NCI-H1930 (cell line): ENCODE measurements at places on chromosomes 6 and 20.
A peak's percentile ranks its signal among the peaks of the same experiment; 100 is the strongest.

DNA sequence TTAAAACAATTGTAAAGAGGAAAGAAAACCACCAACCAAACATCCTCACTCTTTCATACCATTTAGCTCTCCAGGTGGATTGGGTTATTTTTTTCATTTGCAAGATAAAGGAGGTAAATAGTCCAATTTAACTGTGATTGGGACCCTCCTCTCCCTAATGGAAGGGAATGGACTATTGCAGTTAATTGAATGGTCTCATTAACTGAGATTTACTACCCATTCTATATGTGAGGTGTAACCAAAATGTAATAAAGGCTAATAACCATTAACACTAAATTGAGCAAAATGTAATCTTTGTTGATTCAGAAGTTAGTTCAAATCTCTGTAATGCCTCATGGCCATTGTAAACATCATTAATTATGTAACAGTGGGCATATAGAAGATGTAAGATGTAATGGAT is 105.0 kb downstream of the KLHL32 start:
- peak; percentile 59 for DNase-seq

DNA sequence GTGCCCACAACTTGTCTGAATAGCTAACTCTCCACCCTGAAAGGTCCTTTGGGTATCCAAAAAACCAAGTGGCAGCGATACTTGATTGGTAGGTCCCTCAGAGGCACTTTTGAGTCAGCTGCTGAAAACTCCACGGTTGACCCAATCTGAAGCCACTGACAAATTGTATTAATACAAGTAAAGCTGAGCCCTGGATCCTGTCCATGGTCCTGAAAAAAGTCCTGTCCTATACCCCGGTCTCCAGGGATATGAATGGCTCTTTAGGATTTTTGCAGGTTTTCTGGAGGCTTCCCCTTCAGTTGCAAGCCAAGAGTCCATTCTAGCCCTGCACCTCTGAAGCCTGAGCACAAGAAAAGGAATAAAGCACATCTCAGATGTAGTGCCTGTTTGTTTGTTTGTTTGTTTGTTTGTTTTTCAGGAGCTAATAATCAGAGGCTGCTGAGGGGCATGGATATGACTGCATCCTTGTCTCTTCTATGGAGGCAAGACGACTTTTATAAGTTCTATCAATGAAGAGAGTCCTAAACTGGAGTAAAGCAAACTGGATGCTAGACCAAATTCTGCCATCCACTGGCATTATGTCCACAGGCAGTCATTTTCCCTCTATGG is 1.7 kb upstream of the SLC12A5 start:
- no peak for DNase-seq

GRCh38 chr6:157163434-157164159 is 159.7 kb downstream of the TMEM242 start:
- DNase-seq: no peak

GRCh38 chr6:141307309-141307998 is 825.3 kb upstream of the GJE1 start:
- DNase-seq: no peak

GRCh38 chr20:41443691-41444090 is 77.1 kb upstream of the EMILIN3 start:
- no peak for DNase-seq

DNA sequence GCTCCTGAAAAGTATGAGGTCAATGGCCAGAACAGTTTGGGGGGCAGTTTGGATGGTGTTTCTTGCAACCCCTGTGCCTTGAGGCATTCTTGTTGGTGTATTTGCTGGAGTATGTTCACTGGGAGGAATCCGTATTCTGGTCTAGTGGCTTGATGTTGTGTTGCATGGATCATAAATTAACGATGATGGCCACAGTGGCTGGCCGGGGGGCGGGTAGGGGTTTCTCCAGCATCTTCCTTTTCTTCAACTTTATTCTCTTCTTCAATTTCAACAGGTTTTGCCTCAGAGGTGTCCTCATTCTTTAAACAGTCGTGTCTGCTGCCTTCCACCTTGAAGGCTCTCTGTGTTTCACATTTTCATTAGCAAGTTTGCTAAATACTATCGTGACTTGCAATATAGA is 43.0 kb upstream of the THBS2 start:
- DNase-seq: no peak

- DNase-seq: no peak
Measured at GRCh38 chr6:125169058-125169457, 15.5 kb downstream of the TPD52L1 start.

GRCh38 chr20:53917145-53918019 is 153.0 kb downstream of the BCAS1 start:
- DNase-seq: no peak

DNA sequence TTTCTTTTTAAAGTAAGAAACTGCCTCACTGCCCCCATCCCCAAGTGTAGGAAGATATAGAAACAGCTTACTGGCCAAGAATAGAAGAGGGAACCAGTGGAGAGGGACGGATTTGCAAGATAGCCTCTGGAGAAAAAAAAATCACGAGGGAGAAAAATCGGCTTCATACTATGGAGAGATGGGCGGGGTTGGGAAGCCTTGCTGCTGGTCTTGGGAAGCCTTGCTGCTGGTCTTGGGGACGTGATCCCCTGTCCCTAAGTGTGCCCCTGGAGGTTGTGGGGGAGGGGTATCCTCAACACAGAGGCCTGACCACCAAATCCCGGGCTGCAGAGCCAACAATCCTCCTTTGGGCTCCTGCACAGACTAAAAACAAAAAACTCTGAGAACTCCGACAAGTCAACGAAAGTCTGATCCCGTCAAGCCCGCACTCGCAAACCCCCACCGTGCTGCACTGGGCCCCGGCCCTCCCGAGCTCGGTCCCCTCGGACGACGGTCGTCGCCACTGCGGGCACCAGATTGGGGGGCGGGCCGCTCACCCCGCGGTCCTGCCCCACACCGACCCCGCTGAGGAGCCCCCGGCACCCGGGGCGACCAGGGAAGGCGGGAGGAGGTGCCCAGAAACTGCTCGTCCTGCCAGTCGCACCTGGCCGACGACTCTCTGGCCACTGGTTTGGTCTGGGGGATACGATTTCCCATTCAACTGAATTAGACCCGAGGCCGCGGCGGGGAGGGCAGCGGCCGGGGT is 750 bp downstream of the MAP7 start:
- DNase-seq: no peak

DNA sequence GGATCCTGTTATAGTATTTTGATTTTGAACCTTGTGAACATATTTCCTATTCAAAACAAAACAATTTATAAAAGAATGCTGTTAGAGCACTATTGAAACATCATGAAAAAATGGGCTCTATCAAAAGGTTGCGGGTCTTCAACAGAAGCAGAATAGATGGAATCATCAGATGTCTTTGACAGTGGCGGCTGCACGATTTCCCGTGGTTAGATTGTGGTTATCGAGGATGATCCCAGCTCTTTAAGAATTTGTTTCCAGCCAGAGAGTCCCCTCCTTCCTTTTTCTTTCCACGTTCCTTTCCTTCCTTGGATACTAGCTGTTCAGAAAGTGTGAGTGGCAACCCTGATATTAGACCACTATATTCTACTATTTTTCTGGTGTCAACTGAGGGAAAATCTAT is 163.4 kb downstream of the FARS2 start:
- no peak for DNase-seq

DNA sequence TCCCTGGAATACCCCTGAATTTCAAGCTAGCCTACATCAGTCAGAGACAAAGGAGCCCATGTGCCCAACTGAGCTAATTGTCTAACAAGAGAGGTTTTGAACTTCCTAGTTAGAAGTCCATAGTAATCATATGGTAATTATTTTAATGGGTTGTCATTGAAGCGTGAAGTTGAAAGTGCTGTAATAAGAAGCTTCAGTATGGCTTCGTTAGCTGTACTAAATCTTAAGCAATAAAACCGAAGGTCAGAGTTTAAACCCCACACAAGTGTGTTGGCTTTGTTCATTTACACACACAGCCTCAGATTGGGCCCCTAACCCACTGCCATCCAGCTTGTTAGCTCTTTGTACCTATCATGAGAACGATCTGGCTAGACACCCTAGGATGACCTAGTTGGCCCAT is 195.6 kb upstream of the RIN2 start:
- DNase-seq: no peak

DNA sequence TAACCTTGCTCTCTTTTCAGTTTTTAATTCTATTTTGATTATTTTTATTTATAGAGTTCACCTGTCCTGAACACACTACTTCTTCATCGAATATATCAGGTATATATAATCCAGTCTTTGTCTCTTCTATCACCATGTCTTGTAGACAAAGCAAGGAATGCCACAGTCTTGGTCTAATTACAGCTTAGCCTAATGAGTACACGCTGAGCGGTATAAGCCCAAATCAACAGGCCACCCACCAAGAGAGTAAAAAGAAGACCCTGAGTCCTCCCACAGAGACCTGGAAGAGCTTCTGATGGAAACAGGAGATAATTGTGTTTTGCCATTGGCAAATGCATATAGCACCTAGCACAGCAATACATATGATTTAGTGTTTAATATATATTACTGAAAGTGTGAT is 68.7 kb upstream of the TCF21 start:
- DNase-seq: no peak

DNA sequence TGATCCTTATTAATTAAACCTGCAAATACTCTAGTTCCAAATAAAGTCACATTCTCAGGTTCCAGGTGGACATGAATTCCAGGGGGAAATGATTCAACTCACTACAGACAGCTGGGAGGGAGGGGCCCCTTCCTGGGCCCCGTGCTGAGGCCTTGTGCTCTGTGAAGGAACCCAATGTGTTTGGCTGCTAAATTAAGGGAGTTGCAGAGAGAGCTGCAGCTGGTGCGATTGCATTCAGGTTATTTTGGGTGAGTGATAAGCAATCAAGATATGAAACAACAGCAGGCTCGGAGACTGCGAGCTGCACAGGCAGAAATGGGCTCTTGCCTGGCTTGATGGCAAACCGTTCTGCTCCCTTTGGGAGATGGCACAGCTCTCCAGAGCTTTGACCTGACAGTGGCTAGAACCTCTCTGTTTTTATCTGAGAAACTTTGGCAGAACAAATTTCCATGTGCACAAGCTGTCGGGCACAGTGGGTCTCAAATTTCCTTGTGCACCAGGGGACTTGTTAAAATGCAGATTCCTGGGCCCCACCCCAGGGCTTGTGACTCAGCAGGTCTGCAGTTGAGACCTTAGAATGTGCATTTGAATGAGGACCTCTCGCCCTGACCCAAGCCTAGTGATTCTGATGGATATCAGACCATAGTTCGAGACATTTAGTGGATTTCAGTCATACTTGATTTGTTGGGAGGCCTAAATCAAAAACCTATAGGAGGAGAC is 9.8 kb downstream of the MAPK13 start:
- DNase-seq: no peak

DNA sequence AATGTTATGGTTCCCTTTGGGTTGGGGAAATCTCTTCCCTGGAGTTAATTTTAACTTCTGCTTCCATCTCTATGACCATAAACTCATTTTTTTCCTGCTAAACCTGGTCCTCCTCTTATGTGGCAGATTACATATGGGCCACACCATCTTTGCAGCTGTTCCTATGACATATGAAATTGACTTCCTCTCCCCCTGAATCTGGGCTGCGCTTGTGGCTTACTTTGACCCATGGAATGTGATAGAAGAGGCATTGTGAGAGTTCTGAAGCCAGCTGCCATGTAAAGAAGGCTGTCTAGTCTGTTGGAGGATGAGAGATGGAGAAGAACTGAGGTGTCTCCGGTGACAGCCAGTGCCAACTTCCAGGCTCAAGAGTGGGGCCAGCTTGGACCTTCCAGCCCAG is 100.1 kb downstream of the CDC5L start:
- no peak for DNase-seq

DNA sequence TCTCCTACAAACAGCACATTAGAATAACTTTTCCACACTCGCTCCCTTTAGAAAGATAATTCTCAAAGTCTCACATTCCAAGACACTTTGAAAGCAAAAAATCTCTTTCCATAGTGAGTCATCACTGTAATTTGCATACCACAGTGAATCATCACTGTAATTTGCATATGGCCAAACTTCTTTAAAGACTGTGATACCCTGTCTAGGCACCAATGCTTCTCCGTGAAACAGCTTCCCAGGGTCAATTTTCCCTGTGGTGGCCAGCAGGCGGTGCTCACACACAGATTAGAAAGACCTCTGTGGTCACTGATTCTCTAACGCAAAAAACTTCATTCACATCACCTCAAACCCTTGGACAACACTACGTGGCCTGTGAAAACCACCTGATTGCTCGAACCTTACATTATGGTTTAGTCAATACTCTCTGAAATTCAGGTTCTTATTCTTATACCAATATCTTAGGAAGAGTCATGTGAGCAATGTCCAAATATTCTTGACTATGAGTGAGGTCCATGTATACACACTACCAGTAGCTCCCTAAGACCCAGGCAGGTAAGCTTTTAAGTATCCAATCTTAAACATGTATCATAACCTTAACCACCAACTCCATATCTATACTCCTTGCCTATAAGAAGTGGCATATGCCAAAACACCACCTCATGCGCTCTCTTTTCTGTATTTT is 78.5 kb upstream of the PHACTR1 start:
- DNase-seq: peak; percentile 34

GRCh38 chr6:31851485-31851832 is 11.2 kb downstream of the NEU1 start:
- no peak for DNase-seq

DNA sequence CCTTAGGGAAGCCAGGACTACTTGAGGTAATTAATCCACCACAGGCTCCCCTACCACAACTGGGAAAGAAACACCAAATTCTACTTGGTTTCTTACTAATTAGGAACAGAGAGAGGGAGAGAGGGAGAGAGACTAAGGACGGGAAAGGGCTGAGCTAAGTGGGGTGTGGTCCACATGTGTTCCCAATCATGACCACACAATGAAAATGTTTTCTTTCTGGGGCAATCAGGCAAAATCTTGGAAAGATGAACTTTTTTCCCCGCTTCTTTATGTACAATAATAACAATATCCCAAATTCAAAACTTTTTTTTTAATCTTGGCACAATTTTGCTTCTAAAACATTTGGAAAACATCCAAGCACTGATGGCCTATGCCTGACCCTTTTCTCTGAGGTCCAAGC is 734.4 kb downstream of the MAFB start:
- DNase-seq: no peak

DNA sequence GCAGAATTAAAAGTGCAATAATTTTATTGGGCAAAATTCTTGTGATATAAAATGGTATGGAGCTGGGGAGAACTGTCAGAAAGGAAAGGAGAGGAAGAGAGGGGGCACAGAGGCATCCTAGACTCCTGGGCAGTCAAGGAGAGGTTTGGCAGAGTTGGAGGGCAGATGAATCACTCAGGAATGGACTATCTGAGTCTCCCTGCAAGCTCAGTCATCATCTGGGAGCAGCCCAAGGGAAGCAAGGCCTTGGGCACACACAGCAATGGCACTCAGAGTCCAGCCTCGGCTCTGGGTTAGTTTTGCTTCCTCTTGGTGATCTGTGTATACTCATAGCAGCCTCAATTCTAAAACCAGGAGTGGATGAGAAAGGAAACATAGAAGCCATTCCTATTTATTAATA is 67.2 kb downstream of the SLC22A1 start:
- no peak for DNase-seq

GRCh38 chr6:36127462-36128016 is 2.8 kb upstream of the MAPK13 start:
- DNase-seq: no peak

GRCh38 chr6:28537509-28538140 is 11.9 kb downstream of the GPX5 start:
- peak; percentile 18 for DNase-seq
